ENCODE measurements at places on chromosomes 13 and 19.

DNA sequence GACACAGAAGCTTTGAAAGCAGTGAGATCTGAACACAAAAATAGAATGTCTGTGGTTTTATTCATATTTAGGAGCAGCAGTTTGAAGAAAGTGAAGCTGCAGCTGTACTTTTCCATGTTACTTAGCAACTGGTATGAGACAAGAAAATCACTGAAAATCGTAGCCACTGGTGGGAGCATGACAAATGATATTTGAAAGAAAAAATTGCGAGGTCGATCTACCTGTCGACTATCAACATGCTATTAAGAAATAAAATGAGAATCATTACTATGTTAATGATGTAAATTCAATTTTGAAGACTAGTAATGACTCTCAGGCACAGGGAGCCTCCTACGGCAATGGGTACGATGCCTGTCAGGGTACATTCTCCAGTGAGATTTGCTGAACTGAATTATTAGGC, 436.4 kb downstream of the SLITRK5 start:
- DNase-seq: no peak

DNA sequence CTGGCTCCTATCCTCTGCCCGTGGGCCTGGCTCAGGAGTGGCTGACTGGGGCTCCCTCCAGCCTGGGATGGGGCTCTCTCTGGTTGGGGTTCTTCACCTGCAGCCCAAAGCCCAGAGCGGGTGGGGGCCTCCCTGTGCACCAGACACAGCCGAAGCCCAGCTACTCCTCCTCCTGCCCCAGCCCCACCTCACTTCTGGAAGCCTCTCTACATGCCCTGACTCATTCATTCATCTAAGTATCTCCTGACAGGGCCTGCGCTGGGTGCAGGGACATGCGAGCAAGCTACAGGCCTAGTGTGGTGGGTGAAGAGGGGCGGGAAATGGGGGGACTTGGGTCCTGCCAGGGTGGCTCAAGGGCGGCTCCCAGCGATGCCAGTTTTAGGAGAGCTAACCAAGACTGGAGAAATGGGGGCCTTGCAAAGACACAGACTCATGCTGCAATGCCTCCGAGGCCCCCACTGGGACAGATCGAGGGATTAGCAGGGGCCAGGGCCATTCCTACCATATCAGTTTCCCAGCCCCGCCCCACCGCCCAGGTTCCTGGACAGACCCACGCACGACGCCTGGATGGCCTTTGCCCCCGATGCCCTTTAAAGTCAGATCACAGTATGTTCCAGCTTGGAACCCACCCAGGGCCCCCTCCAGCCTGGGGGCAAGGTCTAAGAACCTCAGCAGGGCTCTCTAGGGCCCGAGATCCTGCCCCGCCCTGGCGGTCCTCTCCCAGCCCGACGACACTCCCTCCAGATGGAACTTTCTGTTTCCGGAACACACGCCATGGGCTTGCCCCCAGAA, 12.6 kb downstream of the LSM4 start:
- no peak for DNase-seq

GRCh38 chr19:1587872-1588271, 4.8 kb downstream of the MBD3 start:
- no peak for DNase-seq

- peak; percentile 26 for DNase-seq
Measured at GRCh38 chr13:113935001-113935844, 38.7 kb downstream of the C13orf46 start.

- no peak for DNase-seq
Measured at GRCh38 chr13:41384749-41385503, 72.4 kb upstream of the RGCC start.

DNA sequence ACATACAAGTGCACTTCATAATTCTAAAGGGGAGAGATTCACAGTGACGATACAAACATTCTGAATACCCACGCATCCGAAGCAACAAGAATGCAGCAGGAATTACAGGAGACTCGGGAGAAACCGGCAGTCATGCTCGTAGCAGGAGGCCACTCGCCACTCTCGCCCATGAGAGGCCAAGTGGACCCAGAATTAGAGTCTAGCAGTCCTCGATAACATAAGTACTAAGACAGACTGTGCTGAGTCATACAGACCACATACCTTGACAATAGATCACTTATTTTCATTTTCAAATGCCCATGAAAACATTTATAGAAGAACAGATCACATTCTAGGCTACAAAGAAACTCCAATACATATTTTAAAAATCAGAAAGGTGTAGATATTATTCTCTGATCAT, 299.1 kb upstream of the TSHZ3 start:
- no peak for DNase-seq

Data from nephron progenitor cell (in vitro differentiated cells).